ENCODE measurements at places on chromosomes 3 and 15.

GRCh38 chr15:62895905-62896316 lies 146.6 kb upstream of the TPM1 start:
- no peak for DNase-seq

- DNase-seq: no peak
Observed at GRCh38 chr3:87468235-87468634, 191.9 kb upstream of the POU1F1 start.

- peak; percentile 45 for DNase-seq
Observed at GRCh38 chr3:196502775-196503195, 783 bp downstream of the RNF168 start.

- no peak for DNase-seq
Observed at GRCh38 chr15:88454236-88454635, 13.0 kb downstream of the MRPL46 start.

- DNase-seq: no peak
Observed at GRCh38 chr15:40549894-40550293, 14.9 kb downstream of the CCDC32 start.

GRCh38 chr3:140308535-140308934 lies 369.3 kb upstream of the TRIM42 start:
- no peak for DNase-seq

DNA sequence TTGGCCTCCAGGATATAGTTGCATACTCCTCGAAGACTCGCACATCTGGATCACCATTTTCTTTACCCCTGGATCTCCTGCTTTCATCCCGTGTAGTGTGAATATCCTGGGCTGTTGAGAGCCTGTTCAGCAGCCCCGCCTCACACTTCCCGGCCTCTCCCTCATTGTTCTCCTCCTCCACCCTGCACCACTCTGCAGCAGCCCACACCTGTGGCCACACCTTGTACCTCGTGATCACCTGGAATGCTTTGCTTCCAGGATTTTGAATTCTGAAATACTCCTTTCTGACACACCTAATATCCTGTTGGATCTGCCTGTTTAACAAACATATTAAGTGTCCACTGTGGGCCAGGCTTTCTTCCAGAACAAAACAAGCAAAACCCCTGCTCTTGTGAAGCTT lies 14.4 kb downstream of the ABHD17C start:
- DNase-seq: no peak

DNA sequence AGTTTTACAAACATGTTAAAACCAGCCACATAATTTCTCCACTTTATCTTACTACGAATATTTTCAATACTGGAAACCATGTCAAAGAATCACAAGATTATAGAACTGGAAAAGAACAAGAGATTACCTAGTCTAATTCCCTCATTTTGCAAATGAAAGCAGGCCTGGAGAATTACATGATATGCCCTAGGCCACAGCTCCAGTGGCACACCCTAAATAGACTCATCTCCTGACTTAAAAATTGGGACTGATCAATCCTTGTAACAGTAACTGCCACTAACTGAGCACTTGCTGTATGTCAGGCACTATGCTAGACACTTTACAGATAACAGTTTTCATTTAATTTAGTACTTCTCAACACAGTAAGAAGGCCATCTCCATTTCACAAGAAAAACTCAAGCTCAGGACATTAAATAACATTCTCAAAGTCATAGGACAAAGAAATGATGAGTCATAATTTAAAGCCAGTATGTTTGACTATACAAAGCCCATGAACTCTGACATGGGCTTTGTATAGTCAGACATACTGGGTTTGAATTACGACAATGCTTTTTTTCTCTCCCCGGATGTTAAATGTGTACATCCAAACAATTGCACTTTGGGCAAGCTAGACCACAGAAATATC lies 9.4 kb downstream of the IGSF11 start:
- DNase-seq: no peak

GRCh38 chr3:126257174-126257573 lies 76.8 kb upstream of the ALDH1L1 start:
- DNase-seq: no peak

GRCh38 chr3:72494626-72495025 lies 353.6 kb downstream of the SHQ1 start:
- no peak for DNase-seq

DNA sequence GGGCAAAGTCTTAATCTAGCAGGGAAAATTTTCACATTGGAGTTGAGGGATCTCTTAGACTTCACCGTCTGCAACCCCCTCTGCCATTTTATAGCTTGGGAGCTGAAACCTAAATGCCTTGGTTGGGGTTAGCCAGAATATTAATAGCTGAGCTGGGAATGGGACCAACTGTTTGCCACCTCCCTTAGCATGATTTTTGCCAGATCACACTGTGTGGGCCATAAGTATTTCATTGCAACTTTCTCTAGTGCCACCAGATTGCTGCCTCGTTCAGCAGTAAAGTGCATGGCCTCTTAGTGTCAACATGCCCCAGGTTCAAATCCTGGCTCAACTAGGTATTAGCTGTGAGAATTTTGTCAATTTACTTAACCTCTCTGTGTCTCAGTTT lies 55.9 kb upstream of the ABHD17C start:
- DNase-seq: no peak

DNA sequence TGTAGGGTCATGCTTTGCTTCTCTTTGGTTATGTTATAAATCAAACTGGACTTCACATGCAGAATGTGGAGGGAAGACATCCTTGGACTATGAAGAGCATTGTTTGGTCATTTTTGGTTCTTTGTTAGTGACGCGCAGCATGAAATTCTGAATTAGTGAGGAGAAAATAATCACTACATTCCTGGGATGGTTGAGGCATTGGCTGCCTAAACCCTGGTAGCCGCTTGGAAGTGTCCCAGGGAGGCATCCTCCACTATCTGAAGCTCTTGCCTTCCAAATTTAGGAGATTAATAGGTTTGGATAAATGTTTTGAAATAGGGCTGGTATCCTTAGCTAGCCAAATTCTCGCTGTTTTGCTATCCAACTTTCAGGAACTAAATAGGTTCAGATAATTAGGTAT lies 96.2 kb downstream of the CLSTN2 start:
- no peak for DNase-seq

DNA sequence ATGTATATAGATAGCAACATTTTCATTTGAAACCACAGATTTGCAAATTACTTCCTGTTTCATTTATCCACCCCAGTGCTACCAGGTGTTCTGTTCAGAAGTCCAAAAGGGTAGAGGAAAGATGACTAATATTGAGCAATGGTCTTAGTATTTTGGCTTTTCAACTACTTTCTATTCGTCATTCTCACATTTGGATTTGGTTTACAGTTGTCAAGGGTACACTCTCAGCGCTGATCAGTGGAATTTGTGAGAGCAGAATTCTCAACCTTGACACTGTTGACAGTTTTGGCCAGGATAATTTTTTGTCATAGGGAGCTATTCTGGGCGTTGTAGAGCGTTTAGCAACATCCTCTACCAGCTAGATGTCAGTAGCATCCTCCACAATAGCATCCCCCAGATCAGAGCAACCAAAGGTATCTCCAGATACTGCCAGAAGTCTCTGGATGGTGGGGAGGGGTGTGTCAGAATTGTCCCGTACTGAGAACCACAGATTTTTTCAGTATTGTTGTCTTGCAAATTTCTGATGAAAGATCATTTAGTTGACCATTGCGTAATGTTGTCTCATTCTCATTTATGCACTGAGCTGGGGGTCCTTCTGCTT lies 4.2 kb downstream of the HMCES start:
- DNase-seq: no peak

- DNase-seq: peak; percentile 17
Observed at GRCh38 chr3:72560846-72561675, 287.2 kb downstream of the SHQ1 start.

DNA sequence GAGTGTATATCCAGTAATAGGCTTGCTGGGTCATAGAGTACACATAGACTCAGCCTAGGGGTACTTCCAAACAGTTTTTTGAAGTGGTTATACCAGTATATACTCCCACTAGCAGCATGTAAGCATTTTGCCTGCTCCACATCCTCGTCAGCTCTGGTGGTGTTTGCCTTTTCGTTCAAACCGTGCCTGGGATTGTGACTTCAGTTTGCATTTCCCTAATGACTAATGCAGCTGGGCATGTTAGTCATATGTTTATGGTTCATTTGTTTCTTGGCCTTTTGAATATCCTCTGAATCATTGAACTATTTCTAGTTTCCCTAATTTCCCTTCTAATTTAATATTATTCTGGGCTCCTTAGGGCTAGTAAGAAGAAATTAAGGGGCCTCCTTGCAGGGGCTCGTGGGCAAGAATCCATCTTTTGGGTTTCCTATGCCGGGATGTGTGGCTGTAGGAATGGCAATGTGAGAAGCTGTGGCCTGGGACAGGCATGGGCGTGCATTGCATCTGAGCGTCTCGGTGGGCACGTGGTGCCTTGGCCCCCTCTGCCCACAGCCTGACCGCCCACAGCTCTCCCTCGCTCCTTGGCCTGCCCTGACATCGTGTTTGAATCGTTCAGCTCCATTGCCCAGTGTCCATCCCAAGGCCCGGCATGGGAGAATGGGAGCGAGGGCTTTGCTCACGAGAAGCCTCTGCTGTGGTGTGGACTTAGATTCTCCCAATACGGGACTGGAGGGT lies 26.4 kb downstream of the FAH start:
- DNase-seq: no peak

GRCh38 chr3:187983484-187984124 lies 170.4 kb upstream of the LPP start:
- DNase-seq: no peak

GRCh38 chr3:133874761-133875438 lies 20.8 kb downstream of the RAB6B start:
- DNase-seq: no peak

DNA sequence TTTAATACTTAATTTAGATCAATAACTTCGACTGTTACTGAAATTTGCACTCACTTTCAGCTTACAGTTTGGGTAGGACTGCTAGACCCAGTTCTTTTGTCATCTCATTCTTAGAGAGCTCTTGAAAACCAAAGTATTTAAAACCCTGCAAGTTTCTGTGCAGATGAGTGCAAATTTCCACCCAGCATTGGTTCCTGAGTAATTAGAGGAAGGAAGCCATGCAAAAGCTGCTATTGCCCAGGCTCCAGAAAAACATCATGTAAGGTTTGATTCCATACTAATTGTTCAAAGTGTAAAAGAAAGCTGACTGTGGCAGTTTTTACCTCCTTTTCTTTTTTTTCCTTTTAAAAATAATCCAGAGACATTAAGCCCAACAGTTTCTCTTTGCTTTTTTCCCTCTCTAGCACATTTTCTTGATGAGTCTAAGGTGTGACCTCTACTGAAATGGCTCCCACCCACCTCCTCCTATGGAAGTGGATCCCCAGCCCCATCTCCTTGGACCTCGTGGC lies 30.3 kb downstream of the ABHD2 start:
- no peak for DNase-seq

GRCh38 chr3:99430348-99431134 lies 207.9 kb upstream of the COL8A1 start:
- DNase-seq: no peak

GRCh38 chr3:164418414-164418813 lies 659.9 kb downstream of the SI start:
- DNase-seq: no peak

DNA sequence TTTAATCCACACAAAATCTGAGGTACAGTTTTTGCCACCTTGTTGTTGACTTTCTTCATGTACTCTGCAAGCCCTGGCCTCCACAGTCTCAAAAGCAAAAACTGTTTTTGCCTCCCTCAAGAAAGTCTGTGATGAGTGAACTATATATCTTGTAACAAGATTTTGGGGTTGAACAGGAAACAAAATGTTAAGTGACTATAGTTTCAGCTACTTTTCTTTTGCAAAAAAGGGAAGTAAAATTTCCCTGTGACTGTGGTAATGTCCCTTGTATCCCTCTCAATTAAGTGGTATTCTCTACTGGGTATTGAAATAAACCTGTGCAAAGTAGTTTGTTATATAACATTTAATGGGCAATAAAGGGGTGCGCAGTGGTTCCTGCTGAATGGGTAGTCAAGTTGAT lies 21.3 kb upstream of the SCAANT1 start:
- DNase-seq: no peak

DNA sequence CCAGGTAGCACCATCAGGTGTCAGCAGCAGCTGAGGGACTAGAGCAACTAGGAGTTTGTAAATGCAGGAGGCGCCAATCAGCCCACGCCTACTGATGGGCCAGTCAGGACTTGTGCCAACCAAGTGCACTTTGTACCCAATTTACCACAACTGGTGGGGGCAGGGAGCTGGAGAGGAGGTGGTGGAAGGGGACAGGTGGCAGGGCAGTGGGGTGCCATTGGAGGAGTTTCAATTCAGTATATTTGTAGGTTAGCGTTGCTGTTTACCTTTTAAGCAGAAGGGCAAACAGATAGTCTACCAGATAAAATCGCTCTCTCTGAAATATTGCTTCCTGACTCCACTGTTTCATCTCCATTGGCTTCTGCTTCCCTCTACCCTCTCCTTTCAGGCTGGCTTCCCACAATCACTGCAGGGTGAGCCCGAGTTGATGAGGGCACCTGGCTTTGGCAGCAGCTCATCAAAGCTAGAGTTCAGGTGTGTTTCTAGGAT lies 75.7 kb downstream of the TRIM69 start:
- no peak for DNase-seq

All from neural progenitor cell (in vitro differentiated cells).